Adrenal gland (tissue), 19 donors: ENCODE measurements at places on chromosomes 6 and 20.

DNA sequence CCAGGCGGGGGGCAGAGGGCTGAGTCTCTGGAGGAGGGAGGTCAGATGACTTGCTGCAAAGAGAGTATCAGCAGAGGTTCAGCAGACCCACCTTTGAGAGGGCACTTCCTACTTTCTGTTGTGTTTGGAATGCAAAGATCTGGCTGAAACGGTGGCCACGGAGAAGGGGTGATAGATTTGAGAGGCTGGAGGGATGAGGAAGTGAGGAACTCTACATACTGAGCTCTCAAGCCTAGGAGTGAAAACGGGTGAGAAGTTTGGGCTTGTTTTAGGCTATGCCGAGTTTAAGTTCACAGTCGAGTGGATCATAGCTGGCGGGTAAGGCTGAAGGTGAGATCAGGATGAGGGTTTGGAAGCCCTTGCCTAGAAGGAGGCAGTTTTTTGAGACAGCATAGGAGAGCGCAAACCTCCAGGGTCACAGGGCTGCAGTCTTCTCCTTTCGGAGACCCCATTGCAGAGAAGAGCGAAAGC is 477 bp upstream of the ITPA start:
- DNase-seq, result no peak

DNA sequence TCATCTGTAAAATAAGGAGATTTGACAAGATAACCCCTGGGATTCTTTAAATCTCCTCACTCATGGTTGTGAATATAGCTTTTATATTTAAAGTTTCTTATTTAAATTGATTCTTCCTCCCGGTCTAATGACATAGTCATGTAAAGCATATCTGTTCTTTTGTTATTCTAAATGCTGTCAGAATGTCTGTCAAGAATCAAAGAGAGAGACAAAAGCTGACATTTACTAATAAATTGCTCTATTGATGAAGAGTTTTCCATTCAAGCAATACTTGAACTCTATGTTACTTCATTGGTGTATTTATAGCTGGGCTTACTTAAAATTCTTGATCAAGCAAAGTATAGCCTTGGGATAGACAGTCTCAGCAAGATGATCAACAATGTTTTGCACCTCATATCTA is 865.8 kb downstream of the TBC1D32 start:
- DNase-seq, result no peak

GRCh38 chr20:219290-220115 is 7.6 kb upstream of the DEFB129 start:
- DNase-seq, result no peak

DNA sequence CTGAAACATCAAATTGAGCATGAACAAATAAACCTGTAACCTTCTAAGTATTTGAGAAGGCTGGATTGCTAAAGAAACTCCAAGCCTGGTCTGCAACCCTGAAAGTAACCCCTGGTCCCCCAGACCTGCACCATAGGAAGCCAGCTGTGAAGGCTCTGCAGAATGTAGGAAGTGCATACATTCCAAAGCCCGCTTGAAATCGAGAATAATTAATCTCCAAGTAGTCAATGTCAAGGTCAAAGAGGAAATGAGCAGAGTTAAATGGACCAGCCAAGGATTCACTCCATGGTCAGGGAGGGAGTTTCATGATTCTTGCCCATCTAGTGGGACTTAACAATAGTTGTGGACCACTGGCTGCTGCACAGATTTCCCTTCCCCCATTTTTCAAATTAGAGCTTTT is 107.6 kb upstream of the RNF24 start:
- no peak for DNase-seq

GRCh38 chr6:168559574-168560098 is 118.7 kb downstream of the SMOC2 start:
- DNase-seq, result no peak

DNA sequence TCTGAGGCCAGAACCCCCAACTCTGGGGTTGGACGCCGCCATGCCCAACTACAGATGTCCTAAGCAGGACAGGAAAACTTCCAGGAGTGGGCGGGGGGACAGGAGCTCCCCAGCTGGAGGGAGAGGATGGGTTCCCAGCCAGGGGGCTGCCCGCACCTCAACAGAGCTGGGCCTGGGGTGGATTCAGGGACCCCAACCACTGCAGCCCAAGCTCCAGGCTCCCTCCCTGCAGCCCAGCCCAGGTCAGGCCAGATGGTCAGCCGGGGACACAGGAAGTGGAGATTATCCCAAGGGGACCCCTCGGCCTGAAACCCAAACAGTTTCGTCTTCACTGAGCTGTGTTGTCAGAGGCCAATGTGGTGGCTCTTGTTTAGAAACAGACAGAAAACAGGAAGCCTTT is 9.4 kb downstream of the LAMA5 start:
- no peak for DNase-seq

GRCh38 chr6:167721291-167721690 is 105.4 kb upstream of the AFDN start:
- no peak for DNase-seq

GRCh38 chr6:142605922-142606485 is 304.2 kb downstream of the ADGRG6 start:
- no peak for DNase-seq

- peak; percentile 57 for DNase-seq
Observed at GRCh38 chr20:37880726-37881591, 22.0 kb upstream of the VSTM2L start.

DNA sequence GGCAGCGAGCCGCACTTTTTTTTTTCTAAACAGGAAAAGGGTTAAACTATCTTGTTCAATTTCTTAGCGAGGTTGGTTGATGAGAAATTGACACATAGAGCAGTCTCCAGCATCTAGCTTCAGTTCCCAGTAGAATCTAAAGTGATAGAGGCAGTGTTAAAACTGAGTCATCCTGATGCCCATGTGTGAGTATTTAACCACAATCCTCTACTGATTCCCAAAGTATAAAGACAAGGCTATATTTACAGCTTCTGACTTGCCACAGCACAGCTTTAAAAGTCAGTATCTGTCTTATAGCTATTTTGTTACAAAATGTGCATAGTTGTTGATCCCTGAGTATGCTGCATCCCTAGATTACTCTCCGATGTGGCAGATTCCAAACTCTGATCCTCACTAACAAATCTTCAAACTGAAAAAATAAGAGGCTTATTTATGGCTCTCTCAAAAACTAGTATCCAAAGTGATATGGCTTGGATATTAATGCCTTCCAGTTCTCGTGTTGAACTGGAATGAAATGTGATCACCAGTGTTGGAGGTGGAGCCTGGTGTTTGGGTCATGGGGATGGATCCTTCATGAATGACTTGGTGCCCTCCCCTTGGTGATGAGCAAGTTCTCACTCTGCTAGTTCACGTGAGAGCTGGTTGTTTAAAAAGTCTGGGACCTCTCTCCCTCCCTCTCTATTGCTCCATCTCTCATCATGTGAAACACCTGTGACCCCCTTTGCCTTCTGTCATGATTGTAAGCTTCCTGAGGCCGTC is 13.1 kb upstream of the POPDC3 start:
- DNase-seq, result no peak

- no peak for DNase-seq
Observed at GRCh38 chr6:145155873-145156782, 579.2 kb downstream of the EPM2A start.

- no peak for DNase-seq
Observed at GRCh38 chr6:97717086-97717485, 434.1 kb upstream of the MMS22L start.

- no peak for DNase-seq
Observed at GRCh38 chr6:40796260-40797221, 209.4 kb upstream of the LRFN2 start.

DNA sequence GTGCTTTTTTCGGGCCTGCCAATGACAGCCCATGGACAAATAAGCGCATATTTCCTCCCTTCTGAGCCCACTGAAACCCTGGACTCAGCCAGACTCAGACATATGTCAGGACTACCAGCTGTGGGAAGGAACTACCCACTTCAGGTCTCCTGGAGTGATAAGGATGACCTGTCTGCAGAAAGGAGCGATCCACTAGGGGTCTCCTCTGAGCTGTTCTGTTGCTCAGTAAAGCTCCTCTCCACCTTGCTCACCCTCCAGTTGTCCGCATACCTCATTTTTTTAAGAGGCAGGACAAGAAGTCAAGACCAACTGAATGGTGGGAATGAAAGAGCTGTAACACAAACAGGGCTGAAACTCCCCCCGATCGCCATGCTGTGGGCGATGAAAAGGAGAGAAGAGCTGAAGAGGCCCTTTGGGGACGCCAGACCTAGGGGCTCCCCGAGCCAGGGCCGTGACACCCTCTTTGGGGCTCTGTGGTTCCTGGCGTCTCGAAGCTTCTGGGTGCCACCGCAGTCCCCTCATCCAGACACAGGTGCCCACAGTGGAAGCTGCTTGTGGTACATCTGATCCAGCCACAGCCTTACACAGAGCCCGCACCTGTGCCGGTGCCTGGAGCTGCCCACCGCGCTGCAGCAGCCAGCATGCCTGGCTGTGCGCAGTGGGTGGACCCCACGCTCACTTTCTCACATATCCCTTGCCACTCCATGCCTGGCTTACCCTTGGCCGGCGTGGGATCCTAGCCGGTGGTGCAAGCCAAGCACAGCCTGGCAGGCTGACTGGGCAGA is 68.8 kb downstream of the EYS start:
- peak; percentile 19 for DNase-seq

DNA sequence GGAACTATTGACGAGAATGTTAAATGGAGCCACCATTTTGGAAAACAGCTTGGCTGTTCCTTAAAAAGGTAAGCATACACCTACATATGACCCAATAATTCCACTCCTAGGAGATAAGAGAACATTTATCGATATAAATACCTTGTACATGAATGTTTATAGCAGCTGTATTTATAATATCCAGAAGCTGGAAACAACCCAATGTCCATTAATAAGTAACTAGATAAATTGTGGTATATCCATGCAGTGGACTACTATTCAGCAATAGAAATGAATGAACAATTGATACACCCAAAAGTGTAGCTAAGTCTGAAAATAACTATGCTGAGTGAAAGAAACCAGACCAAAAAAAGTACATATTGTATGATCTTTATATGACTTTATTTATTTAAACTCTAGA is 42.2 kb upstream of the ADIG start:
- no peak for DNase-seq

- DNase-seq, result no peak
Observed at GRCh38 chr6:166508726-166509125, 77.8 kb downstream of the RAMACL start.

GRCh38 chr6:108799791-108800190 is 48.4 kb upstream of the ARMC2 start:
- no peak for DNase-seq

- DNase-seq, result no peak
Observed at GRCh38 chr6:72248621-72249020, 362.3 kb downstream of the RIMS1 start.

DNA sequence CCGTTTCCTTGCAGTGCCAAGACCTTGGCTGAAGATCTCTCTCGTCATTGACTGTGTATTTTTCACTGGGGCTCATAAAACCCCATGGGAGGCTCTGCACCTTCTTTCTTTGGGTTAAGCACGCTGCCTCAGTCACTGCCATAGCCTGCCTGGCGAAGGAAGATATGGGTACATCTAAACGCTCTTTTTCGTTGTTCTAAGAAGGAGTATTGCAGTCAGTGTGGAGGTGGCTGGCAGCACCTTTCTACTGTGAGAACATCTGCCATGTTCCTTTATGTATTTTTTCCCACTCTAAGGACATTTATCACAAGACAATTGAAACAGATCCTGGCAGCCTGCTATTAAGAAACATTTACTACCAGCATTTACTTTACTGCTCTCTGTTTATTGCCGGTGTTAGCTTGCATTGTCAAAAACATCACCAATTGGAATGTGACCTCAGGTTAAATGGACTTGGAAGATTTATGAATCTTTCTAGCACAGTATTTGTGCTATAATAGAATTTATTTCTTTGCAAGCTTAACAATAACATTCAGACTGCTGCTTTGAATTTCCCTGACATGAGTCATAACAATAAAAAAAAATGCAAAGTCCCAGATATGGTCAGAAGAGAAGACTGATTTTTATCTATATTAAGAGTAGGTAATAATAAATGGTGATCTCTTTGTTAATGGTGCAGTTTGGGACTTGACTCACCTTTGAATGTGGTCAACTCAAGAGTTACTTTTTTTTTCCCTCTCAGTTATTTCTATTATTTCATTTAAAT is 62.2 kb upstream of the CLDN20 start:
- no peak for DNase-seq

- DNase-seq, result no peak
Observed at GRCh38 chr6:137286916-137287315, 67.7 kb upstream of the IFNGR1 start.

DNA sequence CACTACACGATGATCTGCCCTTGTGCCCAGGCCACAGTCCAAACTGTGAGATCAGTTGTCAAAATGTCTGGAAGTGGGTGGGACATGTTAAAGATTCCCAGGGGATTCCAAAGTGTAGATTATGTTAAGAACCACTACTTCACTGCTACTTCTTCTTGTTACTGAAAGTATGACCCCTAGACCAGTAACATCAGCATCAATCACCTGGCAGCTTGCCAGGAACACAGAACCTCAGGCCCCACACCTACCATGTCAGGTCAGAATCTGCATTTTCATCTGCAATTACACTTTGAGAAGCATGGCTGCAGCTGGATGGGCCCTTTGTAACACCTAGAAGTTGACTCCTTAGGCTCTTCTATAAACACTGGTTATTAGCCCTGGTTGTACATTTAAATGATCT is 36.1 kb downstream of the RFPL4B start:
- DNase-seq, result no peak

GRCh38 chr6:75345413-75345812 is 60.8 kb upstream of the TMEM30A start:
- DNase-seq, result no peak

- DNase-seq, result no peak
Observed at GRCh38 chr6:16414205-16414604, 175.8 kb downstream of the GMPR start.

GRCh38 chr20:63951398-63952209 is 4.6 kb downstream of the UCKL1 start:
- DNase-seq, result no peak

GRCh38 chr6:143529095-143529494 is 17.6 kb upstream of the FUCA2 start:
- DNase-seq, result no peak

DNA sequence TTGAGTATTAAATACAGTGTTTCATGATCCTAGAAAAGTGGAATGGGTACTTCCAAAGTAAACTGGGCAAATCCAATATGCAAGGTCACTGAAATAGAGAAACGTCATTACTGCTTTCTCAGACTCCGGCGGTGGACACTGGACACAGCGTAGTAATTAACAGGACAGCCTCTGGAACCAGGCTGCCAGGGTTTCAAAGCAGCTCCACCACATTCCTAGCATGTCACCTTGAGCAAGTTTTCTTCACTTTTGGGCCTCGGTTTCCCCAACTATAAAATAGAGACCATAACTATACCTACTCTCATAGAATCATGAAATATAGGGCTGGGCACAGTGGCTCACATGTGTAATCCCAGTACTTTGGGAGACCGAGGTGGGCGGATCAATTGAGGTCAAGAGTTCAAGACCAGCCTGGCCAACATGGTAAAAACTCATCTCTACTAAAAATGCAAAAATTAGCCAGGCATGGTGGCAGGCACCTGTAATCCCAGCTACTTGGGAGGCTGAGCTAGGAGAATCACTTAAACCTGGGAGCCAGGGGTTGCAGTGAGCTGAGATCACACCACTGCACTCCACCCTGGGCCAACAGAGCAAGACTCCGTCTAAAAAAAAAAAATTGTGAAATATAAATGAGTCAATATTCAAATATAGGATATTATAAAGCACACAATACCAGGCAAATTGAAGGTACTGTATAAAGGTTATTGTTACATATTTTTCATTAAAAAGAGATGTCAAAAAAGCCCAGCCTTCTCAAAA is 24.9 kb downstream of the ARHGAP18 start:
- no peak for DNase-seq
